Activated naive CD8-positive, alpha-beta T cell treated with anti-CD3 and anti-CD28 coated beads, Interleukin-2, amount 10 ng/mL, durations not matched to agents 7 days and 5 days (primary cell): ENCODE measurements at places on chromosomes 2 and 18.

DNA sequence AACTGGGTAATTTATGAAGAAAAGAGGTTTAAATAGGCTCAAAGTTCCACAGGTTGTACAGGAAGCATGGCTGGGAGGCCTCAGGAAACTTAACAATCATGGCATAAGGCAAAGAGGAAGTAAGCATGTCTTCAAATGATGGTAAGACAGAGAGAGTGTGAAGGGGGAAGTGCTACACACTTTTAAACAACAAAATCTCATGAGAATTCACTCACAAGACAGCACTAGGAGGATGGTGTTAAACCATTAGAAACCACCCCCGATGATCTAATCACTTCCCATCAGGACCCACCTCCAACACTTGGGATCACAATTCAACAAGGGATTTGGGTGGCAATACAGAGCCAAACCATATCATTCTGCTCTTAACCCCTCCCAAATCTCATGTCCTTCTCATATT, 34.9 kb downstream of the CFAP210 start:
- no peak for DNase-seq

GRCh38 chr2:144330951-144331673, 188.8 kb downstream of the ZEB2 start:
- DNase-seq, result no peak

DNA sequence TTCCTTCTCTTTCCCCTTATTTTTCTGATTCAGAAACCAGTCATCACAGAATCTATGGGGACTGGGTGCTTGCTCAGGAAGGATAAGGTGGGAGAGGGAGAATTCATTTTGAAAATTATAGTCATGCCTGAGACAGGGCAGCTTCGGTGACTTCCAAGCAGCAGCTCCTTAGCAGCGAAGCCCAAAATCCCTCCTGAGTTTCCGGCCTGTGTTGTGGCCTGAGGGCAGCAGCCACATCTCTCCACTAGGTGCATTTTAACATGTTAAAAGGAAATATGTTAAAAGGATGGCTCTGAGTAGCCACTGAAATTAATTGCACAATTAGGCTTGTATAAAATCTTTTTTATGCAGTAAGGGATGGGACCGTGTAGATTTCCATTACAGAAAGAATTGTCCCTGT, 207.0 kb upstream of the RAB12 start:
- no peak for DNase-seq

- no peak for DNase-seq
Observed at GRCh38 chr2:100924520-100925451, 77.3 kb upstream of the RPL31 start.

- DNase-seq, result peak; percentile 73
Observed at GRCh38 chr2:39216346-39217191, 27.2 kb downstream of the CDKL4 start.

DNA sequence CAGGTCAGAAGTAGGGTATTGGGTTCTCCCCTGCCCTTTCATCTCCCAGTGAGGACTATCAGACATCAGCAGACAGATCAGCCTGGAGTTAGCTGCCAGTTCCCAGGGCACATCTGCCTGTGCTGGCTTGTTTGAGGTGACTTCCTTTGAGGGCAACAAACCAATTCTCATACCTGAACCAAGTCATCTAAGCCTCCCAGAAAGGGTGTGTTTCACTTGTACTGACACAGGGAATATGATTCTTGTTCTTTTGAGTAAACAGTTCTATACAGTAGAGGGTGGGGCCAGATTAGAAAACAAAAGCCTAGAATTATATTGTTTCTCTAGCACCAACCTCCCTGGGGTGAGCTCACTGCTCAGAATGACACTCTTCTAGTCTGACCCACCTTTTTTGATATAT, 591.9 kb downstream of the SLC4A3 start:
- no peak for DNase-seq

DNA sequence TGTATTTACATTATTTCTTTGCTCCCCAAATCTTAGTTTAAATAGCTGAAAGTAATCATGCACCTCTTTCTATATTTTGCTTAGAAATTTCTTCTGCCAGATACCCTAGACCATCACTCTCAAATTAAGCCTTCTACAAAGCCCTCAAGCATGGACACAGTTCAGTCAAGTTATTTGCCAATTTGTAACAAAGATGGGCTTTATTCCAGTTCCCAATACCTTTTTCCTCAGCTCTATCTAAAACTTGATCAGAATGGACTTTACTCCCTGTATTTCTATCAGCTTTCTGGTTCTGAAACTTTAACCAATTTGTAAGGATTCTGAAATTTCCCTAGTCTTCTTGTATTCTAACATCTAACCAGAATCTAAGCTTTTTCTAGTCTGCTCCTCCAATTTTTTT, 56.6 kb downstream of the SYT4 start:
- no peak for DNase-seq

DNA sequence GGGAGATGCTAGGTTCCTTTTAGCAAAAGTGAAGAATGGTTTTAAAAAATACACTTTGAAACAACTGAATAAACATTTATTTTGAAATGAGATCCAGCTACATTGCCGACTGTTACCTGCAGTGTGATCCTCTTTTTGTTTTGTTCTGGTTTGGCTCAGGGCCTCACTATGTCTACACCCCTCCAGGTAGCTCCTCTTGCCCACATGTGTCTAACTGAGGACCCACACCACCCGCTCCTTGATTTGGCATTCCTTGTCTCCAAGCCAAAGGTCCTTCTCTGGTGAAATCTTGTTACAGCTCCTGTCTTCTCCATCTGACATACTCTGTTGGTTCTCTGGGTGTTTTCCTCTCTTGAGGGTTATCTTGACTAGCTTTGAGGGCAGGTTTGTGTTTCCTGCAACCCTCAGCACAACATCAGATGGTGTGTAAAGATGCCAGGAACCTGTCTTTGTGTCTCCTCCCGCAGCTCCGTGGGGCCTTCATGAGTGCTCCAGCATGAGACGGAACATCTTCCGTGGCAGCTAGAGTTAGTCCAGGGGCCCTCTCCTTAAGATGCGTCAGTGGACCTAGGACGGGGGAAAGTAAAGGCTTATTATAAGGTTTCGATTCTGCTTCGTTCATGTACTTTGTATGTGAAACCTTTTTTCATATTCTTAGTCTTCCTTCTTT, 32.1 kb downstream of the MAP4K4 start:
- DNase-seq, result no peak

DNA sequence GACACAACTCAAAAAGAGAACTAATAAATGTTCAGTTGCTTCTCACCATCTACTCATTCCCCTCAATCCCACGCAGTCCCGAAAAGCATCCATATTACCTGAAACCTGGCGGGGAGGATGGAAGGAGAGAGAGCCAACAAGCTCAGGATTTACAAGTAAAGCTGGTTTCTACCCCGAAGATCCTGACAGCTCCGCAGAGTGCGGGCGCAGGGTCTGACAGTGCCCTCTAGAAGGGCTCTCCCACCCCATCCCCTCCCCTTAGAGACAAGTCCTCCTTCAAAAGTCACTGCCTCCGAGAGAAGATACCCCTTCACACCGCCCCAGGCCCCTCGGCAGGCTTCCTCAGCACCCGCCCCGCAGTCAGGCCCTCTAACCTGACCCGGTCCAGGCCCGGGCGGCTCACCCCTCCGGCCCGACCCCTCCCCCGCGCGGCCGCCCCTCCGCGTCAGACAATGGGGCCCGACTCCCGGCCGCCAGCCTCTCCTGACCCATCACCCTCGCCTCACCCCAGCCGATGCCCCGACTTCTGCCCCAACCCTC, 550 bp downstream of the RAB1A start:
- no peak for DNase-seq

DNA sequence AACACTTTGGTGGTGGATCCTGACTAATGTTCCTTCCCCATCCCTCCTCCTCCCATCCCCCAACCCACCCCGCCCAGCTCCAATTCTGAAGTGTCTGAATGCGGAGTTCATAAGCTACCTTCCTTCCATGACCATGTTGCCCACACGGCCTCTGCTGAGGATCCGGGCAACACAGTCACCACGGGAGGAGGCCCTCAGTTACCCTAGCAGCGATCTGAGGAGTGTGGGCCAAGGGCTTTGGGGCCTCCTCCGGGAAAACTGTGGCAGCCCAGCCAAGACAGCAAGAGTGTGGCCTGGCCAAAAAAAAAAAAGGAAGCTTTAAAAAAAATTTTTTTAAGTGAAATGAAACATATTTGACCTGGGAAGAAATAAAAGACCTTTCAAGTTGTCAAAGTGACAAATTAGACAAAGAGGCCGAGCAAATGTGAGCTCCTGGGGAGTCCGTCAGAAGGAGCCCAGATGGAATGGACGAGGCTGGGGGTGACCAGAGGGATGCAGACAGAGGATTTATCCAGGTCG, 169.0 kb upstream of the PKDCC start:
- no peak for DNase-seq

- no peak for DNase-seq
Observed at GRCh38 chr2:241018051-241018891, 19.9 kb downstream of the SNED1 start.

GRCh38 chr2:237931205-237931721, 35.6 kb upstream of the UBE2F start:
- no peak for DNase-seq

DNA sequence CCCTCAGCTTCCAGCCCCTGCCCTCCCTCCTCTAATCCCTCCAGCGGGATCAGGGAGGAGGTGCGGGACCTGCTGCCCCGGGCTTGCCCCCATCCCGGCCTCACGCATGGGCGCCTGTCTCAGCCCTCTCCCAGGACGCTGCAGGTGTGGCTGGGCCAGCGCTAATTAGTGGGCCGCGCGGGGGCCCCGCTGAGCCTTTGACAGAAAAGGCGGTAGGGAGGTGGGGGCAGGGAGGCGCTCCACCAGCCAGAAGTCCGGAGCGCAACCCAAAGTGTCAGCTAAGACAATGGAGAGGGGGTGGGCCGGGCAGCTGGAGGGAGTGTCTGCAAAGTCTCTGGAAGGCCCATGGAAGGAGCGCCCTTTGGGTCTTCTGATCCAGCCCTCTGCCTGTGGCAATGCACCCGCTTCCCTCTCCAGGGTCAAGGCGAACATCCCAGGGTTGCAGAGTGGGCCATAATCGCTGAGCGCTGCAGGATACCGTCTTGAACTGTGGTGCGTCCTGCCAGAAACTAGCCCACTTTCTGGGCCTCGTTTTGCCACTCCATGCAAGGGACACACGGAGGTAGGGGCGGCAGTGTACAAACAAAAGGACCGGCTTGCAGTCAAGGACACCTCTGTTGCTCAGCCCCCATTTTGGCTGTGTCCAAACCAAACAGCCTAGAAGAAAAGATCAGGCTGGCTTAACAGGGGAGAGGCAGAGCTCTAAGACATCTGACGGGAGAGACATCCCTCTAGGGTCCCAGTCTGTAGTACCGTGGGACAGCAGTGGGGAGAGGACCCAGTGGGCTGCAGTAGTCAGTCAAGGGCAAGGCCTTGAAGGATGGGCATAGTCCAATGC, 3.5 kb downstream of the ATP6V1B1 start:
- DNase-seq, result peak; percentile 22

DNA sequence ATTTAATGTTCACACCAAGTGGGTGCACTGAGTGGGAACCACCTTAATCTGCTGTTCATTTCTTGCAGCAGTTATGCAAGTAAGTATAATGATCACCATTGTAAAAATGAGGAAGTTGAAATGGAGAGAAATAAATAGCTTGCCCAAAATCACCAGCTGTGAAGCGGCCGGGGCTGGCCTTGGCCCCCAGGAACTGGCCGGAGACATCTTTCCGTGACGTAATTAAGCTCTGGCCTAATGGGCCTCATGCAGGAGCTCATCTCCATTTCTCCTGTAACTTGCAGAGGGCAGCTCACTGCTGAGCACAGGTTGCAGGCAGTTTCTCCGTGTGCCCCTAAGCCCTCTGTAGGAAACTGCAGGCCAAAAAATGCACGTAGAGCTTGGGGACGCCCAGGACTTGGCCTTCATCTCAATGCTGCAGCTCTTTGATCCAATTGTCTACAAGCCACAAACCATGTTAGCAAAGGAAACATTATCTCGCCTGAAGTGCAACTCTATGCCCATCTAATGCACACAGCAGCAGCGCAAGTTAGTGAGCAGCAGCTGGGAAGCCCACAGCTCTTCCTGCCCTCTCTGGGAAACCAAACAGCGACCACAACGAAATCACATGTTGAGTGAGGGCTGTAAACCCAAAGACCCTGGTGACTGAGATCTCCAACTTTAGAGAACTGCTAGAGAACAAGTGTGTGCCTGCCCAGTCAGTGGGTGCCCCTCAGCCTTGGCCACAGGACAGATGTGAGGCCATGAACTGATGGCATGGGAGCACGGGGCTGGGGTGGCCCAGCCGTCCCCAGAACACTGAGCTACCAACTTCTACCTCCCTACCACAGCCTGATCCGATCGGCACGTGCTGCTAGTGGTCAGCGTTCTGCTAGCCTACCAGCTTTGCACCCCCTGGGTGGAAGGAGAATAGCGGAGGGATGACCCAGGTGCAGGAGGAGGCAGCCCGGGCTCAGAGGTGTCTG, 28.8 kb downstream of the APCDD1 start:
- no peak for DNase-seq

DNA sequence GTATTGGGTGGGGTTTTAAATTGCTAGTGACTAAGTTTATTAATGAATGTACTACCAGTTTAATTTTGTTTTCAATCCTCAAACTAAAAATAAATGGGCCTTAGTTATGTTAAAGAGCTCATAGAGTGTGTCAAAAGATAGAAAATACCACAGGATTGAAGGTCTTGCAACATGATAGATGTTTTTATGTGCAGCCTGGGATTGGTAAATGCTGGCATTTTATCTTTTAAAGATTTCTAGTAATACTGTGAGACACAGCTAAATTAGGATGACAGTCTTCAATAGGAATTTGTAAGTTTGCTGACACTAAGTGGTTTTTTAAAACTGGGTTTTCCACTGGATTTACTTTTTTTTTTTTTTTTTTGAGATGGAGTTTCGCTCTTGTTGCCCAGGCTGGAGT, 122.3 kb downstream of the HAUS1 start:
- DNase-seq, result no peak

GRCh38 chr2:55609938-55610578, 7.4 kb downstream of the PPP4R3B start:
- no peak for DNase-seq

DNA sequence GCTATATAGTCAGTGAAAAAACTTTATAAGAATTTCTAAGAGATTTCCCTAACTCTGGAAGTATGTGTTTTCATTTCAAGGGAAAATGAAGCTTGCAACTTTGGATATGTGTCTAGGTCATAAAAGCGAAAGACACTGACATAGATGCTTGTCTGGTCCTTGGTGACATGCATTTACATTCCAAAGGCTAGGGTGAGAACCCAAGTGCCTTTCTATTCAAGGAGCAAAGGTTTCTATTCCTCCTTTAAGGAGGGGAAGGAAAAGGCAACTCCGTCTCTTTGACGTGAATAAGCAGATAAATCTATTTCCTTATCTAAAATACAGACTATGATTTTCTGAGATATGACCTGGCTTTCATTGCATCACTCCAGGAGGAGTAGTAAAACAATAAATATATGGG, 261.1 kb downstream of the CDH7 start:
- DNase-seq, result no peak

- no peak for DNase-seq
Observed at GRCh38 chr2:181235683-181236459, 221.3 kb upstream of the ITGA4 start.

- peak; percentile 21 for DNase-seq
Observed at GRCh38 chr2:240797914-240798313, 22.1 kb downstream of the KIF1A start.

GRCh38 chr2:39524756-39525635, 87.9 kb upstream of the MAP4K3 start:
- DNase-seq, result no peak
